ENCODE measurements at places on chromosomes 3 and 15.

GRCh38 chr3:24181256-24181655 lies 236.2 kb downstream of the NR1D2 start:
- no peak for DNase-seq

DNA sequence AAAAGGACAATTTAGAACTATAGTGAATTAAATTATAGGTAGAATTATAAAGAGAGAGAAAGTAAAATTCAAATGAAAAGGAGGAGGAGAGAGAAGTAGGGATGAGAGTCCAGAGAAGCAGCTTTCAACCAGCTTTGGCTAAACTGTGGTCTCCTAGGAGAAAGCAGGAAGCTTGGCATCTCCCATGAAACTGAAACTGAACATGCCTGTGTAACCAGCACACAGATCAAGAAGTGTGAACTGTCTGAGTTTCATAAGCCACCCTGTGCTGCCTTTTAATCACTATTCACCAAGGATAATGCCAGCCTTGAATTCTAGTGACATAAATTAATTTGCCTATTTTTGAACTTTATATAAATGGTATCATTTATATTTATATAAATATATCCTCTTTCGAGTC lies 128.5 kb downstream of the MYRIP start:
- DNase-seq = no peak

- DNase-seq = no peak
Measured at GRCh38 chr3:9695345-9695744, 8.3 kb upstream of the CPNE9 start.

GRCh38 chr15:73022161-73022560 lies 30.1 kb upstream of the NEO1 start:
- DNase-seq = no peak

DNA sequence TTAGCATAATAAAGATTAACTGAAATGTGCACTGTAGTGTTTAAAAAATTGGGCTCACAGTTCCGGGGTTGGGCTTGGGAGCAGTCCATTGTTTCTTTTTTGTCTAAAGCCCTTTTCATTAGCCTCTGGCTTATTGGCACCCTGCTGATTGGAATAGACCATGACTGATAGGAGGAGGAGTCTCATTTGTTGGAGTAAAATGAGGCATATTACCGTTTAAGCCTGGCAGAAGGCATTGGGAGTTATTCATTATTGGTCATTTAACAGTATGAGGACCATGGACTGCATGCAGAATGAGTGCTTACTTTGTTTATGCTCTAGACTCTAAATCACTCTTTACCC lies 139.0 kb upstream of the CGNL1 start:
- no peak for DNase-seq

GRCh38 chr3:50122661-50123391 lies 32.3 kb upstream of the SEMA3F start:
- DNase-seq = no peak

- DNase-seq = no peak
Measured at GRCh38 chr3:115760716-115761115, 137.4 kb downstream of the GAP43 start.
